Large intestine (tissue), 12 donors: ENCODE measurements at places on chromosomes 7 and 10.

- no peak for DNase-seq
These were observed 11.8 kb downstream of the BTBD16 start for GRCh38 chr10:122282909-122283308.

GRCh38 chr10:59698326-59698725 lies 11.3 kb downstream of the SLC16A9 start:
- no peak for DNase-seq

DNA sequence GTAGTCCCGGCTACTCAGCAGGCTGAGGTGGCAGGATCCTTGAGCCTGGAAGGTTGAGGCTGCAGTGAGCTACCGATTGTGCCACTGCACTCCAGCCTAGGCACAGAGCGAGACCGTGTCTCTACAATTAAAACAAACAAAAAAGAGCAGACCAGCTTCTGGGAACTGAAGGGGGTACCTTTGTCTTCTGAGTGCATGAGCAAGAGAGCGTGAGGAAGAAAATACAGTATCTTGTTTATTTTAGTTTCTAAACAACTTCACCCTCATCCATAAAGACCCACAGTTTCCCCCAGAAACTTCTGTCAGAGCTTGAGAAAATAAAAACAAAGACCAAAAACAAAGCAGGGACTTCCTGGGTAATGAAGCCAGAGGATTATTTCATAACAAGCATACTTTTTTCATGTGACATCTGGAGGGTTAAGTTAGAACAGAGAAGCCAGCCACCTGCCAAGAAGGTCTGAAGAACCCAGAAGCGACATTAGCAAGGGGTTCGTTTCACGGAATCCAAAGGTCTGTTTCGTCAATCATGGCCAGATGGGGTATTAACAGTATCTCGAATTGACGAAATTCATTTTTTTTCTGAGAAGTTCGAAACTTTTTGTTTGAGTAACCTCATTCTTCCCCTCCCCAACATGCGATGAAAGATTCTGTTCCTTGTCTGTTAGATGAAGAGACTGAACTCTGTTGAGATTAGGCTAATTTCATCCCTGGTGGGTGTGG lies 10.2 kb upstream of the IL2RA start:
- DNase-seq, result no peak

DNA sequence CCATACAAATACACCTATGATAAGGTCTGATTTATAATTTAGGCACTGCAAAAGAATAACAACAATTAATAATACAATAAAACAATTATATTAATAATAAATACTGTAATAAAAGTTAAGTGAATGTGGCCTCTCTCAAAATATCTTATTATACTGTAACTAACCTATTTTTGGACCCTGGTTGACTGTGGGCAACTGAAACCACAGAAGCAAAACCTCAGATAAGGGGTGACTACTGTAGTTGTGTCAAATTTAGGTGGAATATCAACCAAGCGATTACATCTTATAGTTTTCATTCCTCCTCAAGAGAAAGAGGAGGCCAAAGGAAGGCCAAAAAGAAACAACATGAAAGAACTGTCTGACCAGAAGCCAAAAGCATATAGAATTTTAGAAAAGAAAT lies 103.9 kb downstream of the SKAP2 start:
- DNase-seq, result no peak

GRCh38 chr10:103353281-103353680 lies 2.3 kb upstream of the PCGF6 start:
- no peak for DNase-seq

- no peak for DNase-seq
These were observed 74.6 kb upstream of the EGFR start for GRCh38 chr7:54944179-54944578.

GRCh38 chr7:129640400-129640799 lies 28.9 kb downstream of the NRF1 start:
- DNase-seq, result no peak

GRCh38 chr10:33706746-33707145 lies 372.3 kb upstream of the NRP1 start:
- no peak for DNase-seq

DNA sequence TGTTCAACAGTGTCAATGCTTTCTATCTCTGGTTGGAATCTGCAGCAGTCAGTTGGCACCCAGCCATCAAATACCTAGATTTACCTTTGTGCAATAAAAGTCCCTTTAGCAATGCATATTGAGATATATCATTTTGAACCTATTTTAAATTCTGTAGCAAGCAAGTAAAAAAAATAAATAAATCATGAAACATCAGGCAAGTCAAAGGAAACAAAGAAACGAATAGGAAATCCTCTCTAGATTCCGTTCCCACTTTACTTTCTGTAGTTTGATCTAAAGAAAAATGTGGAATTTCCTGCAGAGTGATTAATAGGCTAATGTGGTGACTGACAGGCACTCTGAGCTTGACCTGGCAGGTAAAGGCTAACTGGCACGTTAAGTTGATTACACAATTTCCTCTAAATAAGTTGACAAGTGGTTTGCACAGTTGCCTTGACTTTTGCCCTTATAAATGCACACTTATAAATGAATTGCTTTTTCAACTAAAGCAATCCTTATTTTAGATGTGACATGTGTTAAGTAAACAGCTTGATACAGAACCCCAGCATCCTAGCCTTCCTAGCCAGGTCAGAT lies 208.1 kb upstream of the TCF7L2 start:
- peak; percentile 61 for DNase-seq

GRCh38 chr7:134643131-134643530 lies 3.5 kb upstream of the BPGM start:
- DNase-seq, result no peak

DNA sequence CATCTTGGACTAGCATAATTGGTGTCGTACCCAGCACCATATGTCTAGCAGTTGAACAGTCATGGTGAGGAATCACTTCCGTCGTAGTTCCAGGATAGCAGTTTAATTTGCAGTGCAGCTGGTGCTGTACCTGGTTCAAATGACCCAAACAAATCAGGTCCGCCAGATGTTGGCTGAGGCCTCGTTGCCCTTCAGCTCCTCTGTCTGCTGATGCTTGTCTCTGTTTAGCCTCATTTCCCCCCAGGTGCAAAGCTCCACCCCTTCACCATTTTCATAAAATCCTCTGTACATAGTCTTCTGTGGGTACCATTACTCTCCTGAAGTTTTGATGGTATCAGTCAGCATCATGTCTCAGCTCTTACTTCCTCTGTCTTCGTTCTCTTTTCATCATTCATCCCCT lies 35.1 kb downstream of the UMAD1 start:
- DNase-seq, result no peak

GRCh38 chr7:98133181-98133580 lies 26.5 kb downstream of the LMTK2 start:
- DNase-seq, result no peak
